ENCODE measurements at places on chromosomes 11 and 22.

DNA sequence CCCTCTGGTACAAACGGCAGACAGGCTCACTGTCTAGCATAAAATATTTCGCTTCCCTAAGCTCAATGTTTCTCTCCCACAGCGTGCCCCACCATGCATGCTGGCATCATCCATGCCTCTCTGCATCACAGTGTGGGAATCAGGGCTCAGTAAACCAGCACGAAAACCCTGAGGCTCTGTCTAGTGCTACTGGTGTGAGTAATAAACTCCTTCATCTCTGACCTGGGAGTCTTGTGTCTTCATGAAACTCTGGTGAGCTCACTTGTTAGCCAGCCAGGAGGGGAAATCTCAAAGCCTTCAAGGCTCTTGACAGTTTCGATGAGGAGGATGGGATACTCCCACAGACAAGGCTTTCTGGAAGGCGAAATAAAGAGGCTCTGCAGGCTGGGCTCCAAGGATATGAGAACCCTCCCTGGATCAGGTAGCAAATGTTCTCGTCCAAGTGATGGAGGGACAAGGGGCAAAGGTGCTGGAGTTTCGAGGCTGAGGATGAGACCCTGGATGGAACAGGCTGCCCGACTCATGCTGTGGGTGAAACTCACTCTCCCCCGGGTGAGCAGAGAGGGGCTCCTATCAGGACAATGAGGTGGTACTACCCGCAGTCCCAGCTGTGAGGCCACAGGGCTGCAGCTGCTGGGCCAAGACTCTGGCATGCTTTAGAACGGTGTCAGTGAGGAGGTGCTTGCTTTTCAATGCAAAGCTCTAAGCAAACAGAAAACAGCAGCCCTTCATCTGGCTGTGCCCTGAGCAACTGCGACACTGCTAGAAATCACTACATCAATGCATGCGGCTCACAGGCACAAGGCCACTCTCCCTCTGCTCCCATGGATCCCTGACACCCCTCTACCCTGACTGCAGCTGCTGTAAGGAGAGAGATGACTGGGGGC is 69.3 kb downstream of the SHANK2 start:
- DNase-seq: no peak

DNA sequence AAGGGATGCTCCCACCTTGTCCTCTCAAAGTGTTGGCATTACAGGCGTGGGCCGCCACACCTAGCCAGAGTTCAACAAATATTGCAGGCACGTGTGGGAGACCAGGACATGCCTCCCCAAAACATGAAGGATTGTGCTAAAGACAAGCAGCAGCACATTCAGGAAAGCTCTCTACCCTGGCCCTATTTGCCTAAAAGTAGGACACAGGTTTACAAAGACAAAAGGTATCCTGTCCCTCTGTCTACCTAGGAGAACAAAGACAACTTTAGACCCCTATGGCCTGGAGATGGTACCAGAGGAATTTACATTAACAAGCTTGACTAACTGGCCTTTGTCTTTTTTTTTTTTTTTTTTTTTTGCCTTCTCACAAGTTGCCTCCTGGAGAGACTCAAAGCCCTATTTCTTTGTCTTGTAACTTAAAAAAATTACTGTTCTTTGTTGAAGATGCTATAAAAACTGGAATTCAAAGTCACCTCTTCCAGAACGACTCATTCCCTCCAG is 859 bp upstream of the ACCS start:
- no peak for DNase-seq

DNA sequence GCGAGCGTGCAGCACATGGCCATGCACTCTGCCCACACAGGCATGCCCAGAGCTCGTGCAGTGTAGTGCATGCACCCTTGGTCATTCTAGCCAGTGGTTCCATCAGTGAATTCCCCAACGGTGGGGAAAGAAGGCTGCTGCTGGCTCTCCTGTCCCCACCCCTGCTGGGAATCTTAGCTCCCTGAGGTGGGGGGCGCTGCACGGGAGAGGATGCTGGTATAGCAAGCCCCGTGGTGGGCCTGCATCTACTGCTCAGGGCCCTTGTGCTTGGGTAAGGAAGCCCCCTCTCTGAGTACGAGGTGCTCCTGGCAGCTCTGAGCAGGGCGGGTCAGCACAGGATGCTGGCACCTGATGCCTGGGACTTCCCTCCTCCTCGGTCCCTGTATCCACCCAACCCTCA is 18.5 kb upstream of the BAIAP2L2 start:
- no peak for DNase-seq

- no peak for DNase-seq
Measured at GRCh38 chr11:63845303-63845702, 6.4 kb downstream of the MARK2 start.

- no peak for DNase-seq
Measured at GRCh38 chr11:78226684-78227680, 38.3 kb downstream of the USP35 start.
